Progenitor cell of endocrine pancreas (in vitro differentiated cells): ENCODE measurements at places on chromosomes 12 and 14.

GRCh38 chr14:99724939-99725773 is 41.1 kb downstream of the CYP46A1 start:
- DNase-seq, result peak; percentile 7

GRCh38 chr14:87754520-87755223 is 238.3 kb downstream of the GALC start:
- DNase-seq, result no peak

- DNase-seq, result no peak
These were observed 3.8 kb upstream of the FAM186B start for GRCh38 chr12:49609059-49609874.

DNA sequence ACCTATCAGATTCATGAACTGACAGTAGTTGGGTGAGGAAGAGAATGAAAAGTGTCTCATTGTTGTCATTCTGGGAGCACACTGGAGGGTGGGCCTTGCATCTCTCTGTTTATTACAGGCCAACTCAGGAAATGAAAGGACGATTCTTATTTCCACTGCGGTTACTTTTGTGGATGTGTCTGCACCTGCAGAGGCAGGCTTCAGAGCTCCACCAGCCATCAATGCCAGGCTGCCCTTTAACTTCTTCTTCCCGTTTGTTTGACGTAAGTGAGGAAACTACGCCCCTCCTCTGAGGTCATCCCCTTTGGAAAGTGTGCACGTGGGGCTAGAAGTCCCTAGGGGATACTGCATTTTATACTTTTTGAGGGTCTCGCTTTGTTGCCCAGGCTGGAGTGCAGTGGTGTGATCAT is 33.7 kb downstream of the TCTN1 start:
- no peak for DNase-seq

DNA sequence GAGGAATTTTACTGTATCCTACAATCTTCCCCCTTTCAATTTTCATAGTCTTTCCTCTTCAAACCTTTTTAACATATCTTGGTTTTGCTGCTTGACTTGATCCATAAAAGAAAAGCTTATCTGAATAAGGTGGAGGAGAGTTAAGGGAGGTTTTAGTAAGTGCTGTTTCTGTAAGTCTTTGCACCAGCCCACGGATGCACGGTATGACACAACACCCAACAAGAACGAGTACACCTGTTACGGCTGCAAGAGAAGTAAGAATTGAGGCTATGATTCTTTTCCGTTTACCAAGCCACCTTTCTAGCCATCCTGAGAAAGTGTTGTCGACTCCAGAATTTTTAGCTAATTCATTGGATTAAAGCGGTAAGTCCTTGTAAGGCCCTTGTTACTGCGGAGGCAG is 26.1 kb upstream of the CPNE8 start:
- DNase-seq, result no peak

- no peak for DNase-seq
These were observed 50.3 kb downstream of the MON2 start for GRCh38 chr12:62516927-62517326.

DNA sequence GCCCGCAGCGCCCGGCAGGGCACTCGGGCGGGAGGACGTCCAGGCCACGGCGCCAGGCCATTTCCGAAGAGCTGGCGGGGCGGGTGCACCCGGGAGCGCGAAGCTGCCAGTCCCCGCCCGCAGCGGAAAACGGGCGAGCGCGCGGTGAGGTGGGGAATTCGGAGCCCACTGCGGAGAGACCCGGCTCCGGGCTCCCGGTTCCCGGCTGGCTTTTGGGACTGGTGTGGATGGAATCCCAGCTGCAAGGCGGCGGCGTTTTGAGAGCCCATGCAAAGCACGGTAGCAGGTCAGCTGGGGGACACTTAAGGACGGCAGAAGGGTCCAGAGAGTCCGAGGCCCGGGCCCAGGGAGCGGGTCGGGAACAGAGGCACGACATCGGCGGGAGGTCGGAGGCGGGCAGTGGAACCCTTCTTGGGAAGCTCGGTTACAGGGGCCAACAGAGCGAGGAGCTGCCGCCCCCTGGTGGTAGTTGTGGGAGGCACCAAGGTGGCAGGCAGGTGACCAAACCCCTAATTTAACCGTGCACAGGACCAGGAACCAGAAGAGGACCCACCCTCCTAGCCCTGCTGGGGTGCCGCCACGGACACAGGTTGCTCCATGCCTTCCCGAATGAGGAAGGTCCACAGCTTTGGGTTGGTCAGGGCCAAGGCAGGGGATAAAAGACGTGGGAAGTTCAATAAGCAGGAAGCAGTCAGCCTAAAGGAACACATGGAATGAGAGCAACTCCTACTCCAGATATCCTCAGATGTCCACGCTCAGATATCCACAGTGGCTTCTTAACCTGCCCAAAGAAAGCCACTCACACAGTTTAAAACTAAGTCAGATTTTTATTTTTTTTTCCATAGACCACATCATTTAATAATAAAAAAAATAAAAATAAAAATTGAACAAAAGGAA is 685 bp upstream of the CDH24 start:
- peak; percentile 93 for DNase-seq

DNA sequence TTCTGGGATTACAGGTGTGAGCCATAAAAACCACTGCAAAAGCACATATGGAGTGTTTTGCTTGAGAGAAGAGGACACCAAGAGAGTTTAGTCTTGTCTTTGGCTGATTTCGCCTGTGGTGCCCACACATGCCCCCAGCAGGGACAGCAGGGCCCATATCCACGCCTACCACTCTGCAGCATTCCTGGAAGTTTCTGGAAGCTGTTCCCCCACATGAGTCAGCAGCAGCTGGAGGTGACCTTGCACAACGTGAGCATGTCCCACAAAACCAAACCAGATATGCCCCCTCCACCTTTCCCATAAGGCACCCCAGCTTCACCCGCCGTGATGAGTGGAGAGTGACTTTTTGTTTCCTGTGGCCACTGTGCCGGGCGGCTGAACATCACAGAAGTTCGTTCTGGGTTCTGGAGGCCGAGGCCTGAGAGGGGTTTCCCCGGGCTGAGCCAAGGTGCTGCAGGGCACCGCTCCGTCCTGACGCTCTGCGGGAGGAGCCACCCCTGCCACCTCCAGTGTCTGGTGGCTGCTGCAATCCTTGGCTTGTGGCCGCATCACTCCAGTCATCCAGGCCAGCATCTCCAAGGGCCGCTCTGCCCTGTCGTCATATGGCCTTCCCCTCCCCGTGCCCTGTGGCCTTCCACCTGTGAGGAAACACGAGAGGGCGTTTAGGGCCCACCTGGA is 4.7 kb downstream of the ASPG start:
- no peak for DNase-seq
